Activated CD8-positive, alpha-beta memory T cell treated with anti-CD3 and anti-CD28 coated beads, Interleukin-2, amount 10 ng/mL, durations not matched to agents 7 days and 5 days (primary cell): ENCODE measurements at places on chromosomes 4 and X. TPM values are rescaled to one million over a fixed set of nuclear protein-coding genes. Genes with fewer than 3 reads are reported as not detected.

DNA sequence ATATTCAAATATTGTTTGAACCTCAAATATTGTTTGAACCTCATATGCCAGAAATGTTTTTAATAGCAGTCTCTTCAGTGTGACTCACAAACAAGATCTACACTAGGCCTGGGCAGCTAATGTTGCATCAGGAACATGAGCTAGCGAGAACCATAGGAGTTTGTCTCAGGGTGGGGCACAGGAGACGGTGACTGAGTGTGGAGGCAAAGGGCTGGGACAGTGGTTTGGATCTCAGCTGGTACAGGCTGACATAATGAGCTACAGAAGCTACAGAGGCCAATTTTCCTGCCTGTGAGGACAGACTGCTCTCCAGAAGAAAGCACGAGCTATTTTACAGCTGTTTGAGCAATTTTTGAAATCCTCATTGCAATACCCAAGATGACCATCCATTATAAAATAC is 224.7 kb downstream of the CENPC start:
- H3K4me3 ChIP-seq = no peak overlapping the region
- no peak overlapping the region for H3K27ac ChIP-seq
- no peak for DNase-seq
- H3K36me3 ChIP-seq = no peaks in the 10 kb centered on the region

DNA sequence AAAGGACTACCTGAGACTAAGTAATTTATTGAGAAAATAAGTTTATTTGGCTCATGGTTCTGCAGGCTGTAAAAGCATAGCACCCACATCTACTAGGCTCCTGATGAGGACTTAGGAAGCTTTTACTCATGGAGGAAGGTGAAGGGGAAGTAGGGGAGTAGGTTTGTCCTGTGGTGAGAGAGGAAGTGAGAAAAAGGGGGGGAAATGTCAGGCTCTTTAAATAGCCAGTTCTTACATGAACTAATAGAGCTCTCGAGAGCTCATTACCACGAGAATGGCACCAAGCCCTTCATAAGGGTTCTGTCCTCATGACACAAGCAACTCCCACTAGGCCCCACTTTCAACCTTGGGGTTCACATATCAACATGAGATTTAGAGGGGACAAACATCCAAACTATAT is 125.5 kb upstream of the NRK start:
- H3K27ac ChIP-seq = no peak overlapping the region
- DNase-seq = no peak
- no peaks in the 10 kb centered on the region for H3K27me3 ChIP-seq
- no peak overlapping the region for H3K4me3 ChIP-seq
- no peaks in the 10 kb centered on the region for H3K4me1 ChIP-seq
- no peaks in the 10 kb centered on the region for H3K36me3 ChIP-seq

DNA sequence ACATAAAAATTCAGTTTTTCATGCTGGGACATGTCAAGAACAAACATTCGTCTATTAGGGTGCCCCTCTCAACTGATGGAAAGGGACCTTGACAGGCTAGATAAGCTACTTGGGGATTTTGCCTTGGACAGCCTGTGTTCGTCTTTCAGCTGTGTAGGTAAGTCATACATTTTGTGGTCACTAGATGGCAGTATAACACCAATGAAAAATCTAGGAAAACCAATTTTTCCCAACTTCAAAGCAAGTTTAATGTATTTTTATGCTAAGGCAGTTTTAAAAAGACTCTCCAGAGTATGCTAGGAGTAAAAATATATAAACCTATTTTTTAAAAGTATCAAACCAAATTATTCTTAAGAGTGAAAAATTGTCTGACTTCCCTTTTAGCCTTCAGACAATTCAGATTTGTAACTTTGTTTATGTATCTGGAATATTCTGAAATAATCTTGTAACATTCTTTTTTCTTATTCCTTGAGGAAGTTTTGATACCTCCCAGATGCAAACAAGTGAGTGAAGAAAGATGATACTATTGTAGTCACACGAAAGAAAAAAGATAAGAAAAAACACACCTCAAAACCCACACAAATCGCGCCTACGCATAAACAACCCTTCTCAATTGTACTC is 158.3 kb downstream of the CPE start:
- H3K4me1 ChIP-seq = no peaks in the 10 kb centered on the region
- no peak for DNase-seq
- no peaks in the 10 kb centered on the region for H3K36me3 ChIP-seq
- H3K4me3 ChIP-seq = no peak overlapping the region
- H3K27ac ChIP-seq = no peak overlapping the region
- H3K27me3 ChIP-seq = peaks cover 7% of the 10 kb centered on the region

DNA sequence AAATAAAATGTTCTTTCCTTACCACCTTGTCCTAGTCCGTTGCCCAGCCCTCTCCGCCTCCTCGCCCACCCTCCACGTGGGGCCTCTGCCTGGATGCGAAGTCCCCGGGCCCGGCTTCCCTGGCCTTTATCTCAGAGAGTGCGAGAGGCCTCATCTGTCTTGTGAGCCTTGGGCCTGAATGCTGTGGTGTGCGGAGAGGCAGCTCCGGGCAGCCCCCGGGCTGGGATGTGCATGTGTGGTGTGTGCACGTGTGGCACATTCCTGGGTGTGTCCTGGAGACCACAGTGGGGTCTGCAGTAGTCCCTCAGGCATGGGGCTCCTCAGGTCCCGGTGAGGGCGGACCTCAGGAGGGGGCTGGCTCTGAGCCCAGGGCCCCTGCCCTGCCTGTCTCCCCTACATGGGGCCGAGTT is 31.4 kb downstream of the DOK7 start:
- H3K27ac ChIP-seq = no peak overlapping the region
- no peaks in the 10 kb centered on the region for H3K4me1 ChIP-seq
- peaks cover 11% of the 10 kb centered on the region for H3K27me3 ChIP-seq
- no peaks in the 10 kb centered on the region for H3K36me3 ChIP-seq
- DNase-seq = no peak
- no peak overlapping the region for H3K4me3 ChIP-seq

DNA sequence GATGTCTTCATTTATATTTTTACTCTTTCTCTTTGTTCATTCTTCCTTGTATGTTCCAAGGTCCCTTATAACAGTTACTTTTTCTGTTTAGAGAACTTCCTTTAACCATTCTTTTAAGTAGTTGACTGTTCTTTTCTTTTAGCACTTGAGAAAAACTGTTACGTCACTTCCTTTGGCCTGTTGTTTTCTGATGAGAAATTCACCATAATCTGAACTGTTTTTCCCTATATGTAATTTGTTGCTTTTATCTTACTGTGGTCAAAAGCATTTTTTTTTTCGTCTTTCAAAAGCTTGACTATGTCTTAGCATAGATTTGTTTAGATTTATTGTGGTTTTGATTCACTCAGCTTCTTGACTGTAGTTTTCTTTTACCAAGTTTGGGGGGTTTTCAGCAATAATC is 1660.3 kb upstream of the PCDH10 start:
- no peak for DNase-seq
- H3K27ac ChIP-seq = no peak overlapping the region
- H3K27me3 ChIP-seq = no peaks in the 10 kb centered on the region
- H3K4me1 ChIP-seq = no peaks in the 10 kb centered on the region
- H3K36me3 ChIP-seq = no peaks in the 10 kb centered on the region

The CCDC160 gene
- total RNA-seq = not detected

DNA sequence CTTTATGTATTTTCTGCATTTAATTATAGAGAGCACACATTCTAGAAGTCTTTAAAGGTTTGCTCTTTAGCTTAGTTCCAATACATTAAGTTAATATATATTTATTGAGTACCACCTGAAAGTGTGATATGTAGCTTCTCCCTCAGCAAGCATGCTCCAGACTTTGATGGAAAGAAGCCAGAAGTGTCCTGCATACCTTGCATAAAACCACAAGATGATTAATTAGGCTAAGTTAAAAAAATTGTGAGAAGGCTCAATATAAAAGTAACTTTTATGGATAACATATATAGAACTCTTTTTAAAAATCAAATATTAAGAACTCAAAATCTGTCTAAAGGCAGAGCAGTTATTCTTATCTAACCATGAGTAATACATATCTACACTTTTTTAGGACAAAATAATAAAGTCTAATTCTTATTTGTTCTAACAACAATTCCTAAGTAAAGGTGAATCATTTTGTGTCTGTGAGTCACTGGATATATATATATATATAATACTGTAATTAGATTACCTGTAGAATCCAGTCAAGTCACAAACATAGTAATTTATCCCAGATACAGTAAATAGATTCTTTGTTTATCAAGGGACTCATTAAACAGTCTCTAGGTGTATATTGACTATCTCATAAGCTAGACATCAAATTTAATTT is 51.2 kb downstream of the INTS12 start:
- no peaks in the 10 kb centered on the region for H3K36me3 ChIP-seq
- no peak overlapping the region for H3K27ac ChIP-seq
- H3K4me3 ChIP-seq = no peak overlapping the region
- H3K27me3 ChIP-seq = peaks cover 15% of the 10 kb centered on the region
- no peak for DNase-seq
